ENCODE measurements at places on chromosomes 7 and 10.

DNA sequence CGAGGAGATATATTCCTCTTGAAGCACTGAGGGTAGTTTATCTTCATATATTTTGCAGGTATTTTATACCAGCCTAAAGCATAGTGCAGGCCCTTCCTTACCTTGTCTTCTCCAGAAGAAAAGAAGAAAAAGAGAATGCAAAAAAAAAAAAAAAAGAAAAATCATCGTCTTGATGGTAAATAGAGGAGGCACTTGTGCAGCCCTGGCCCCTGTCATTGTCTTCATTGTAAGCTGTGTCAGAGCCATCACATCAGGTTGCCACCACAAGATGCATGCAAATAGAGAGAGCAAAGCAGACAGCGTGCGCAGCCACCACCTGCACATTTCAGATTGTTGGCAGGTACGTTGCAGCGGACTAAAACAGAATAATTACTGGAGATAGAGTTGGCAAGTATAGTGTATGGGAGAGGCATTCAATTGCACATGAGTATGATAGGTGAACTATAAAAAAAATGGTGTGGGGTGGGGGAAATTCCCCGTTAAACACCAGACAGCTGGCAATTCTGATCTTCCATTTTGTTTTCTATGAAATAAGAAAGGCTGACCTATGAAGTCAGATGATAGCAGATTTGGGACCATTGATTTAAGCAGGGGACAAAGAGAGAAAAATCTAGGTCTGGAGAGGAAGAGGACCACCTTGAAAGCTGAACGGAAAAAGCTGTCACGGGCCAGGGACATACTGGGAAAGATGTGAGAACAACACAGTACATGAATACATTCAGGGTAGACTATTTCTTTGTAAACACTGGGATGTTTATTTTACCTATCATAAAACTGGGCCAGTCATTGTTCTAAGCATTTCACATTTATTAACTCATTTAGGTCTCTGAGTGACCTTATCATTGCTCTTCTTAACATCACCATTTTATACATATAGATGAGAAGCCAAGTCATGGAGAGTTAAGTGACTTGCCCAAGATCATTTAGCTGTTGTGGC lies 306.3 kb upstream of the SP8 start:
- DNase-seq: no peak

- no peak for DNase-seq
These were observed 46.7 kb downstream of the AFAP1L2 start for GRCh38 chr10:114357515-114357996.

DNA sequence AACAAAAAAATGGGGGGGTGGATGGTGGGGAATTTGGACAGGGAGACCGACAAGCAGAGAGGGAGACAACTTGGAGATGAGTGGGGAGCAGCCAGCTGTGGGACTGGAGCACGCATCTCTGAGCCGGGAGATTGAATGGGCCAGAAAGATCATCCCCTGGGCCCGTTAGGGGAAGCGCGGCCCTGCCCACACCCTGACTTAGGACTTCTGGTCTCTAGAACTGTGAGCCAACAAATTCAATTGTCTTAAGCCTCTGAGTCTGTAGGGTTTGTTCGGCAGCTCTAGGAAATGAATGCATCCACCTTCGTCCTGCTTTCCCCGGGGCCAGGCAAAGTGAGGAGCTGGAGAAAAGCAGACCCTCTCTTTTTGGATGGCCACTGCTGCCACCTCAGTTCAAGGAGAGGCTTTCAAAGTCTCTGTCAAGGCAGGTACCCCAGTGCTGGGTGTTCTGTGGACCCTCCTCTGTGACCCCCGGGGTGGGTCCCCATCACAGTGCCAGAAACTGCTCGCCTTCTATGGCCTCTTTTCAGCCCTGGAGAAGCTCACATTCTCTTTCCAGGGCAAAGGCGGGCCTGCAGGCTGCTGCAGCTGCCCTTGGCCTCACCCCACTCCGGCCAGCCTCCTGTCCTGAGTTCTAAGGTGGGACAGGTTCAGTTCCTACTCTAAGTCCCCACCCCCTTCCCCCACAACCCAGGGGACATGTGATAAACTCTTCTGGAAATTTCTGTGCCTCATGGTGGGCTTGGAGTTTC lies 423.2 kb downstream of the RPS24 start:
- DNase-seq: no peak

DNA sequence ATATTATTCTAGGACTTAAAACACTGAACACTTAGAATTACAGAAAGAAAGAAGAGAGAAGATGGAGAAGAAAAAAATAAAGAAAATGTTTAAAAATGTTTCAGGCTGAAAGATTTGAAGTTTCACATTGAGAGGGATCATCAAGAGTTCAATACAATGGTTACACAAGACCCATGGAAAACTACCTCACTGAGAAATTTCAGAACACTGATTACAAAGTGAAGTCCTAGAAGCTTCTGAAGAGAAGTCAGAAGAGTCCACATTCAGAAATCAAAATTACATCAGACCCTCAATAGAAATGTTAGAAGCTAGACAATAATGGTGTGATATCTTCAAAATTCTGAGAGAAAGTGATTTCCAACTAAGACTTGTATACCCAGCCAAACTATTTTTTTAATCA lies 196.1 kb downstream of the MACC1 start:
- DNase-seq: no peak

GRCh38 chr10:69723653-69724052 lies 78.1 kb upstream of the COL13A1 start:
- DNase-seq: no peak

GRCh38 chr10:81872206-81872862 lies 2.7 kb upstream of the NRG3 start:
- peak; percentile 57 for DNase-seq

GRCh38 chr7:3019801-3020200 lies 23.9 kb downstream of the CARD11 start:
- no peak for DNase-seq

DNA sequence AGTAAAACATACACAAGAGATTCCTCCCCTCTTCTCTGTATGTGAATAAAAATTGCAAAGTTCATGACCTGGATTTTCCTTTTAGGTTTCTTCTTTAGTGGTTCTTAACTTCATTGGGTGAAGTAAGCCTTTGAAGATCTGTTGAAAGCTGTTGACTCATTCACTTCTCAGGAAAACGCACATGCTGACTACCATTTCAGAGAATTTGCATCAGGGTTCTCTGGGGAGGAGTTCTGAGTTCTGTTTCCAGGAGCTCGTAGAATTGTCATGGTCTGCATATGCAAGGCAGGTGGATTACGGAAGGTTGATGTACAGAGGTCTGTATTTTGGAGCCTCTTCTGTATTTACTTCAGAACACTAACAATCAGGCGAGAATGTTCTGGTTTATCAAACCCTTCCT lies 962 bp upstream of the SLC26A4 start:
- DNase-seq: peak; percentile 25

GRCh38 chr7:74575811-74576210 lies 81.7 kb upstream of the GTF2I start:
- DNase-seq: no peak

- no peak for DNase-seq
These were observed 28.2 kb downstream of the STRIP2 start for GRCh38 chr7:129462420-129462819.

DNA sequence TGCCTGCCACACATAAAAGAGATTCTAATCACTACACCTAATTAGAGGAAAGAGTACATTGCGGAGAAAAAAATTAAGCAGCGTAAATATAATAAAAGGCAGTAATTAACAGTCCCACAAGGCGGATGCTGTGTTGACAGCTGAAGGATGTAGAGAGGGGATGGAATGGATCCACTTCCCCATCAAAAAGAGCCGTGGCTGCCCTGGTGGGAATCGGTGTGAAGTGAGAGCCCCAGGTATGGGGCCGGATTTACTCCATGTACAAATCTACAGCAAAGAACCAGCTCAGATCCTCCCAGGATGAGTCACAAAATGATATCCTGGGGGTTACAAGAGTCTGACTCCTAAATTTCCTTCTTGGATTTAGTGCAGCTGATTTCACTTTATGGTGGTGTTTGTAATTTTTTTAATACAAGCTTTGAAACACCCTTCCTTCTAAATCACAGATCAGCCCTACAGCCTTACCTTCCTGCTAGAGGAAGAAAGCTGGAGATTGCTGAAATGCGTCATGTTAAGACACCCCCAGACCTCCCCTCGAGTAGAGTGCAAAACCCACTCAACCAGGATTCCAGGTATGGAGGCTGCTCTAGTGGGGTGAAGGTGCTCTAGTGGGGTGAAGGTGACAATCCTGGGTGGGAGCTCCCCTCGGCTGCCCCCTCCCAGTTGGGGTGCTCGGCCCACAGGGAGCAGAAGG lies 398.4 kb downstream of the PLXNA4 start:
- DNase-seq: peak; percentile 4

- peak; percentile 32 for DNase-seq
These were observed 45.2 kb upstream of the BHLHA15 start for GRCh38 chr7:98165827-98166667.

GRCh38 chr7:38746438-38746837 lies 115.3 kb upstream of the AMPH start:
- DNase-seq: no peak

DNA sequence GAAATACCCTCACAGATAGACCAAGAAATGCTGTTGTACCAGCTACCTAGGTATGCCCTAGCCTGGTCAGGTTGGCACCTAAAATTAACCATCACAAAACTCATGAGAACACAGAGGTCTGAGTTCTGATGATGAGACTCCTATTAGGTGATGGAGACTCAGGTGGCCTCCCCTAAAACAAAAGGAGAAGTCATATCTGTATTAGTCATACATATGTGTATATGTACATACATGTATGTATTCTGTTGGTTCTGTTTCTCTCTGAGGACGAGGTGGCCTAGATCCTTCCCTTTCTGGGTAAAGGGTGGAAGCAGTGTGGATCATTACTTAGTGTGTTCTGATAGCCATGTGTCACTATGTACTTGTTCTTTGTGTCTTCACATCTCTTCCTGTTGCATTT lies 207.2 kb upstream of the PRSS1 start:
- DNase-seq: no peak

DNA sequence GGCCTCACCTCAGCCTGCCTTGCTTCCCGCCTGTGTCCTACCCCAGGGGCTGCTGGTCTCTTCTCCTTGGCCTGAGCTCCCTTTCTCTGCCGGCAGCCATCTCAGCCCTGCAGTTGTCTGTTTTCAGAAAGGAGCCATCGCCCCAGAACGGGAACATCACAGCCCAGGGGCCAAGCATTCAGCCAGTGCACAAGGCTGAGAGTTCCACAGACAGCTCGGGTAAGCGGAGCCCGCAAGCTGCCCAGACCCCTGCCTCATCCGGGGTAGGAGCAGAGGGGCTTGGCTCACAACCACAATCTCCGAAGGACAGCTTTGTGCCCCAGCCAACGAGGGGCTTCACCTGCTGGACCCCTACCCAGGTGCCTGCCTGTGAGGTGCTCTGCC lies 5.3 kb upstream of the DEPP1 start:
- no peak for DNase-seq

DNA sequence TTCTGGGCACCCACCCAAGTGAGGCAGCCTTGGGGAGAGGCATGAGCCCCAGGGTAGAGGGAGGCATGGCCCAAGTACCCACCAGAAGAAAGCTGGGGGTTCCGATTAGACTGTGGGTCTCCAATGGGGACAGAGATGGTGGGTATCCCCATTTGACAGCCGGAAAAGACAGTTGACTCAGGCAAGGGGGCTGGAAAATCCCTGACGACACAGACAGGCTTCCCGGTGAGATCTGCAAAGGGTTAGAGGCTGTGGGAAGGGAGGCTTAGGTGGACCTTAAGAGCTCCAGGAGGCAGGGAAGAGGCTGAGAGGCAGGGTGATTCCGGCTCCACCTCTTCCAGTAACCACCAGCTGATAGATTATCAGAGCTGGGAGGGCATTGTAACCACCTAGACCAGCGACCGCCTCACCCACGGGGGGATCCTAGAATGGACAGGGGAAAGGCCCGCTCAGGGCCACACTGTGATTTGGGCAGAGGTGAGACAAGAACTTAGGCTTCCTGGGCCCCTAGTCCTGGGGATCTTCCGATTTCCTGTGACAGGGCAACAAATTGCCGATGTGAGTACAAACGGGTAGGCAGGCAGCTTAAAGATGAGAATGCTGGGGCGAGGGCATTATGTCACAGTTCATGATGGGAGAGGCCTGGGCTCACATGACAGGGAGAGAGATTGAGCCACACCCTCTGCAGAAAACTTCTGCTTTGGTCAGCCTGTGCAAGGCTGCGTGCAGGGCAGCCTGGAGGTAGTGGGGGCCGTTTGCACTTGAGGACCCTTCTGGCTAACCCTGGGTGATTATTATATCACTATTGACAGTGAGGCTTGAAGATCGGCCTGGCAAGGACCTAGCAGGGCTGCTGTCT lies 5.4 kb downstream of the TBATA start:
- DNase-seq: no peak

GRCh38 chr7:87341441-87341840 lies 4.0 kb upstream of the CROT start:
- no peak for DNase-seq

GRCh38 chr7:90469554-90469953 lies at the start of gene PTTG1IP2:
TSS of gene PTTG1IP2 (plus strand) at chr7:90469639. CDS start at chr7:90469787, 148 bp downstream.
- DNase-seq: no peak

DNA sequence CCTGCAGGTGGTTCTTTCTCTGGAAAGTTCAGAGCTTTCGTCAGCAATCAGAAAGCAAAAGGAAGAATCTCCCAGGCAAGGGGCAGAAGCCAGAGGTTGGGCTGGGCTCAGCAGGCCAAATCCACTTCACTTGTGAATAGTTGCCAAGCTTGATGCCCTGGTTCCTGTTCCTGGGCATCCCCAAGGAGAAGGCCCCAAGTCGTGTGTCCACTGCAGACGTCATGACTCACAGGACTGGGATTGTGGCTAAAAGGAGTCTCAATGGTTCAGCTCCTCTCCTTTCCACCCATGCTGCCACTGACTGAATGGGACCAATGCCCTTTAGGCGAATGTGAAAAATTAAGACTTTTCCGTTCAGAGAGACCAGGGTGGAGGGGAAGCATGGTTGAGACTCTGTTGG lies 38.6 kb upstream of the TRIM8 start:
- peak; percentile 46 for DNase-seq

DNA sequence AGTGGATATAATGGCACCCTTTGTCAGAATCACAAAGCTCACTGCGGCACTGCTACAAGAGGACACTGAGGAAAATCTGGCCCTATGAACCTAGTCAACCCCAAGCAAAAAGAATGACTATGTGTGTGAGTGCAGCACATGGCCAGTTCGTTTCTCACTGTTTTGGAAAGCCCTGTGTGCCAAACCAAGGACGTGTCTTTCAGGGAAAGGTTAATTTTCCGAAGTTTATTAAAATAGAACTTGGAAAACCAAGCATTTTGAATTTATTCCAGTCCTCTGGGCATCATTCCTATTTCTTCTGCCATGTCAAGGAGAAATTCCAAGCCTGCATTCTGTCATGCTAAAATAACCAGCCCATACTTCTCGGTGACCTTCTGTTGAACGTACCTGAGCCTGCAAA lies 471.8 kb downstream of the PLXDC2 start:
- DNase-seq: no peak

Measured in A172 (cell line).